ENCODE measurements at places on chromosomes 11 and 22.

DNA sequence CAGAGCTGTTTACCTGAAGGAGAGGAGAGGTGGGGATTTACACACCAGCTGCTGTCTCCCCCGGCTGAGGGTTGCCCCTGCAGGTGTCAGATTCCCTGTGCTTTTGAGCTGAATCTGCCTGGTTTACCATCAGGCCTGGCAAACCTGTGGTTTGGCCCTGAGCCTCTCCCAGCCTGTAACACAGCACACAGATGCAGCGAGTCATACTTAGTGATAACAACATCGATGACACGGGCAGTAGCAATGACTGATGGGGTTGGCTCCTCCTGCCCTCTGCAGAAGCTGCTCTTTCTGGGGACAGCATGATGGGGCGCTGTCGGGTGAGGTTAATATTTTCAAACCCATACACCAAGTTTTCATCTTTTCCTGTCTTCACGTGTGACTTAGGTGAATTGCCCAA is 380.0 kb upstream of the B3GAT1 start:
- no peak for DNase-seq

GRCh38 chr11:62132191-62132590 is 8.4 kb downstream of the INCENP start:
- DNase-seq: no peak

DNA sequence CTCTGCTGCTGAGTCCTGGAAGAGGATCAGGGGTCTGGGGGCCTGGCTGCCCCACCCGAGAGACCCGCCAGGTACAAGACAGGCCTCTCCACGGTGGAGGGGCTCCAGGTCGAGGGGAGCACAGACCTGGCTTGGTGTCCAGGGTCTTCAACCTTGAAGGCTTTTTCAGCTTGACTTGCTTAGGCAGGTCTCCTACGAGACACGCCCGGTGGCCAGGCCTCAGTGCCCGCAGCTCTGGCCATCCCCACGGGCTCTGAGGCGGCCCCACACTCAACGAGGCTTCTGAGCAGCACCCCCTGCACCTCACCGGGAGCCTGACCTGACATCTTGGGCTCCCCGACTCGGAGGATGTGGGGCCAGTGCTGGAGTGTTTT is 6.6 kb upstream of the PLXNB2 start:
- no peak for DNase-seq

DNA sequence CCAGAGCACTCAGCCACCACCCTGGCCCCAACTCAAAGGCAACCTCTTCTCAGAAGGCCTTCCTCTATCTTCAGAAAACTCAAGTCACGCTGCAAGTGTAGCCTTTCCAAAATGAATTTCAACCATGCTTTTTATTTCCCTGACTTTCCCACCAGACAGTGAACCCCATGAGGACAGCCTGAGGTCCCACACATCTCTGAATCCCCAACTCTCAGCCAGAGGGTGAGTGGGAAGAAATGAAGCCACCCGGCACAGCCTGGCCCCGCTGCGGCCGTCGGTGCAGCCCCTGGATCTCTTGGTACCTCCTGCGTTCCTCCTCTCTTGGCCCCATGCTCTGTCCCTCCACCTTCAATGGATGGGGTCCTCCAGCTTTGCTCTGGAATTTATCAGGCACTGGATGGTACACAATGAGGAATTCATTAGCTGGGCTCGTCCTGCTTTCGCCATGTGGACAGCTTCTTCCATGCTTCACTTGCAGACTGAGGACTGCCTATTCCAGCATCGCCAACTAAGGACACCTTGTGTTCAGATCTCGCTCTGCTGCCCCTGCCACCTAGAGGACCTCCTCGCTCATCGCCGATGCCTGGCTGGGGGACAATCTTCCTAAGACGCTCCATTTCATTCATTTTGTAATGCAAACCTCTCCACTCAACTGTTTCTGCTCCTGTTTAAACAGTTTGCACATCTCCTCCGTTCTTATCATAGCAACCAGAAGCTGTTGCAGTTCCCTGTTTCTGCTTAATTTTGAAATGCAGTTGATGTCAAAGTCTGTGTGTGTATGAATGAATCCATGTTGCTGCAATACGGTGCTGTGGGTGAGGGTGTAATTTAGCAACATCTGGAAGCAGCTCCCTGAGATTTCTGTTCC is 672.1 kb downstream of the TBC1D22A start:
- DNase-seq: no peak

DNA sequence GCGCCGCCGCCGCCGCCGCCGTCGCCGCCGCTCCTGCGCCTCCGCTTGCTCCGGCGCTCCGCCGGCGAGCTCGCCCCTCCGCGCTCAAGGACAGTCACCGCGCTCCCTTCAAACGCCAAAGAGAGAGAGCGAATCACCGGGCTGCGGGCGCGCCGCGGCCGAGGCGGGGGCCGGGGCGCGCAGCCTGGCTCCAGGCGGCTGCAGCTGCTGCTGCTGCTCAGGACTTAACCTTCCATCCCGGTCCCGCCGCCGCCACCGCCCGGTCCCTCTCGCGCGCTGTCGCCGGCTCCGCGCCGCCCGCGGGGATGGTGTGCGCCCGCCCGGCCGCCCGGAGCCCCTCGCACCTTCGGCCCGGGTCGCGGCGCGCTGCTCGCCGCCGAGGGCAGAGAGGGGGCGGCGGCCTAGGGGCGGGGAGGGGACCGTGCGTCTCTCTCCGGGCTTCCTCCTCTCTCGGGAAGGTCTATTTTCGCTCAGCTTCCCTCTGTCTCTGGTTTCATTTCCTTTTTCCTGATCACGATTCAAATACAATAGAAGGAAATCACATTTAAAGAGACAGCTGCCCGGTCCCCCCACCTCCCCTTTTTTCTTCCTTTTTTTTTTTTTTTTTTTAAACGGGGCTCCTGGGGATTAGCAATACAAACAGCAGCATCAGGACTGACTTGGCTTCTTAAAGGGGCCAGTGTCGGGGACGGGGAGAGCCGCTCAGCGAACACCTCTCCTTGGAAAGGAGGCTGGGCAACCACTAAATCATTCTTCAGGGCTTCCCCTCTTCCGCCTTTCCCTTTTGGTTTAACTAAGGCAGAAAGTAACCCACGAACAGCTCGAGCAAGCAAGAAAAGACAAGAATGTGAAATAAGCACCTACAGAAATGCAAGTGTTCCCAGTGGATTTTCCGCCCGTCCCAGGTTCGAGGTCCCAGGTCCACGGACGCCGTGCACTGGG is 22.1 kb downstream of the LMO2 start:
- no peak for DNase-seq

DNA sequence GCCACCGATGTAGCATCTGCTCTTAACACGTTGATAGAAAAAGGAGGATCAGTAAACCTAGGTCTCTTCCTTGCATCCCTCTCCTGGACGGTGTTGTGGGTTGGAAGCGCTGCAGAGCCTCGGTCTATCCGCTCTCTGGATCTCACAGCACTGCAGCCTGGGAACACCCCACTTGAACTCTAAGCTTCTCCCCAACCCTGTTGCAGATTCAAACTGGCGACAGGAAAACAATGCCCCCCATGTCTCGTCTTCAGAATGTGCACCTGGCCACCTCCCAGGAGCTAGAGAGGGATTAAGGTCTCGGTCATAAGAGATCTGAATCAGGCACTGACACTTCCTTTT is 454 bp downstream of the TMEM218 start:
- DNase-seq: no peak

DNA sequence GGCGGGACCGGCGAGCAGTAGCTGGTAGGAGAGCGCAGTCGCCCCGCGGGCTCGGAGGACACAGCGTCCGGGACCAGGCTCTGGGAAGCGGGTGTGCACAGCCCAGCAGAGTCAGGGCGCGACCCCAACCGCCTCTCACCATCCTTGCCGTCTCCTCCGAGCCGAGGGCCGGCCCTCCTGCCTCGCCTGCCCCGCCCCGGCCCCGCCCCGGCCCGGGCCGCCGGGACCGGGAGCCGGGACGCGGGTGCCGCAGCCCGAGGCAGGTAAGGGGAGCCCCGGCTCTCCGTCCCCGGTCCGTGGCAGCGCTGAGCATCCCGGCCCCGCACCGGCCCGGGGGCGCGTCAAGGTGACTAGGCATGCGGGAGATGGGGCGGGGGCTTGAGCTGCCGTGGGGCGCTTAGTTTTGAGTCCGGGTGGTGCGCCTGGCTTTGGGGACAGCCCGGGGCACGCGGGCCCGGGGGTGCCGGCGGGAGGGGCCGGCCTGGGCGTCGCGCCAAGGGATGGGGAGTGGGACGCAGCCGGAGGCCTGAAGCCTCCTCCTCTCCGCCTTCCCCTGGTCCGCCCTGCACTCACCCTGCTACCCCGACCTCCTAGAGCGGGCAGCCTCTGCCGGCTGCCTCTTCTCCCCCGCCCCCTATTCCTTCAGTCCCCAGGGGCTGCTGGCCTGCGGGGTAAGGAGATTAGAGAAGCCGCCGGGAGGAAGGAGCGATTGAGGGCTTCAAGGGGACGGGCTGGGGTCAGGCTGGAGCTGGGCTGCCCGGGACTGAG is at the start of gene ABCG4:
ABCG4 (plus strand) TSS at position 35 of the 768 bp plus-strand sequence. CDS start 914 bp downstream, outside the sequence.
- DNase-seq: peak; percentile 22

DNA sequence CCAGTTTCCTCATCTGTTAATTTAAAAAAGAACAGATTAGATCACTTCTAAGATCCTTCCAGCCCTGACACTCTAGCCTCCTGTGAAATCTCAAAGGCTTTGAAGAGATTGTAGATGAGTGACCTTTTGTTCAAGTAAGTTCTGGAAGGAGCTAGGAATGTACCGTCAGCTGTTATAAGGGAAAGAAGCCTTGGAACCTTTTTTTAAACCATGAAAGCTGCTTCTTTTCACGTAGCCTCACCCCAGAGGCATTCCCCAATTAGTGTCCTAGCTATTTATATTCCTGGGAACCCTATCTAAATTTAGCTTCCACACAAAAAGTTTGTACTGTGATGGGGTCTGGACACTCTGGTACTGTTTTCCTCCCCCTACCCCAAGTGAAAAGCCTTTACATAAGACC is 35.8 kb upstream of the SLN start:
- DNase-seq: no peak

DNA sequence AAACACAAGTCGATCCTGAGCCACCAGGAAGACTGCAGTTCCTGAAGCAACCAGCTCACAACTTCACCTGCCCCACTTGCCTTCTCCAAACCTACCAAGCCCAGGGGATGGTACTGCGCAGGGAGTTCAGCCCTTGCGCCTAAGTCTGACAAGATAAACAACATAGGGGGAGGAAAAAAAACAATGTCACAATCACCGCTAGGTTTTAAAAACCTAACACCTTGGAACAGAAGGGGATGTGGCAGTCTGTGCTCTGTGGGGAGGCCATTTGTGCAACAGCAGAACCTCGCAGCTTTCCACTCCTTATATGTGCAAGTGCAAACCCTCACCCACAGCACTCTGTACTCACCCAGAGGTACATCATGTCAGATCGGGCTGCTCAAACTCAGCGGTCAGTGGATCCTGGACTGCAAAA is 134.2 kb downstream of the RBFOX2 start:
- DNase-seq: no peak

DNA sequence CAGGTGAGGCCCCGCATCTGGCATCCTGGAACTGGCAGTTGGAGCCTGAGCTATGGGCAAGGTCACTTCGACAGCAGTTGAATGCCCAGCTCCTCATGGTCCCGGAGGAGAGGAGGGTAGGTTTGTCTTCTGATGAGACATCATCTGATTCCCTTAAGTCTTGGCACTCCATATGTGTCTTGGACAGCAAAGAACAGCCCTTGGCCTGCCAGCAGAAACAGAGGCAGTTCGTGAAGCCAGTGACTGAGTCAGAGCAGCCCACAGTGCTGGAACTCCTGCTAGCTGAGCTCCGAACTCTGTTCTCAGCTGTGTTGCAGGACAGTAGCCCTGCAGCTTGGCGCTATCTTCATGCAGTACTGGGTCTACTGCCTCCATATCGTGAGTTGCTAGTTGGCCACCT is 1.0 kb downstream of the DNHD1 start:
- no peak for DNase-seq

DNA sequence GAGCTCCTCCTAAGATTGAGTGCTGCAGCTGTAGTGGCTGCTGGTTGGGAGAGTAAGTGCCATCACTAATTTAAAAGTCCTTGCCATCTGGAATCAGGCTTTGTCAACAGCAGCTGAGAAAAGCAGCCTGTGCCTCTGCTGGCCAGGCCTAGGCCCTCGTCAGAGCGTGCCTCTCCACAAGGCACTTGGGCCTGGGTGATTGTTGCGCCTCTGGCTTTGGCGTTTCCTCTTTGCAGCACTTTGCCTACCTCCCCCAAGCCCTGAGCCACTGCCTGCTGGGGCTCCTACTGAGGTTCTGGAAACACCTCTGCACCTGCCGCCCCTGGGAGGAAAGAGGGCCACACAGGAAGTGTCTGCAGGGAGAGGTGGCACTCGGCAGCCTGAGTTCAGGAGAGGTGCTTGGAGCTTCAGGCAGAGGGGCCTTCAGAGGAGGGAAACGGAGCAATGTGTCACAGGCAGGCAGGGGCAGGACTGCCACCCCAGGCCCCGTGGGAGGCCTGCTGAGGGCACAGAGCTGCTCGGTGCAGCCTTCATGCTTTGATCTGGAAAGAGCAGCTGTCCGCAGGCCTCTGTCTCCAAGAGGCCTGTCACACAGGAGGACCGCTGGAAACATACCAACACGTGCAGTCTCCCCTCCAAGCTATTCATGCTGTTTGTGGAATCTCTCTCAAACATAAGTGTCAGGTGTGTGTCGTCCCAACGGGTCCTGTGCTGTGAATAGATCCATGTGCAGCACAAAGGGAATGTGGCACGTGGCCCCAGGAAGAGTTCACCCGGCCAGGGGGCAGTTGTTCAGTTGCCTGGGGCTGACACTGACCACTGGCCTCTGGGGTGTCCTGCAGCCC is 61.5 kb upstream of the EMID1 start:
- DNase-seq: no peak

DNA sequence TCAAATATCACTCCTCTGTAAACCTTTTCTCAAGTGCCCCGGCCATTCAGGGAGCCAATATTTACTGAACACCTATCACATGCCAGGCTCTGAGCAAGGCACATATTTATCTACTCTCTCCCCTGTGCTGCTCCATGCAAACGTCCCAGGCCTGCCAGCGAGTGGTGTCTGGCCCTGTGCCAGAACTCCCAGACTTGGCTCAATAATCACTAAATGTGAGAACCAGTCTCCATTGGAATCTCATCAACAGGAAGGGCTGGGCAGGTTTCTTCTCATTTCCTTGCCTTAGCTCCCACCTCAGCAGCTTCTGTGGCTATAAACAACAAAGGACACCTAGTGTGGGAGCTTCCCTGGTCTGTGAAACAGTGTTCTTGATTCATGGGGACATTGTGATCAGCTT is 21.7 kb downstream of the RASSF10 start:
- no peak for DNase-seq

GRCh38 chr11:130055617-130056016 is 14.1 kb upstream of the APLP2 start:
- DNase-seq: no peak

GRCh38 chr22:33209930-33210784 is 152.0 kb upstream of the SYN3 start:
- no peak for DNase-seq

GRCh38 chr22:28021998-28022660 is 103.1 kb upstream of the PITPNB start:
- no peak for DNase-seq

GRCh38 chr11:15988693-15989231 is 367.6 kb downstream of the SOX6 start:
- no peak for DNase-seq

GRCh38 chr22:43546186-43546585 is 134.4 kb downstream of the MPPED1 start:
- DNase-seq: no peak

GRCh38 chr11:69657911-69658625 is 17.1 kb downstream of the LTO1 start:
- DNase-seq: no peak

GRCh38 chr11:134224710-134225664 is 516 bp downstream of the VPS26B start:
- peak; percentile 45 for DNase-seq

All from activated T-cell treated with anti-CD3 and anti-CD28 coated beads, Interleukin-2, amount 50 U/mL, for 4 hours (primary cell).